ENCODE measurements at places on chromosomes 12 and 14.

GRCh38 chr12:56991319-56992246, 14.8 kb downstream of the ZBTB39 start:
- no peak for DNase-seq

DNA sequence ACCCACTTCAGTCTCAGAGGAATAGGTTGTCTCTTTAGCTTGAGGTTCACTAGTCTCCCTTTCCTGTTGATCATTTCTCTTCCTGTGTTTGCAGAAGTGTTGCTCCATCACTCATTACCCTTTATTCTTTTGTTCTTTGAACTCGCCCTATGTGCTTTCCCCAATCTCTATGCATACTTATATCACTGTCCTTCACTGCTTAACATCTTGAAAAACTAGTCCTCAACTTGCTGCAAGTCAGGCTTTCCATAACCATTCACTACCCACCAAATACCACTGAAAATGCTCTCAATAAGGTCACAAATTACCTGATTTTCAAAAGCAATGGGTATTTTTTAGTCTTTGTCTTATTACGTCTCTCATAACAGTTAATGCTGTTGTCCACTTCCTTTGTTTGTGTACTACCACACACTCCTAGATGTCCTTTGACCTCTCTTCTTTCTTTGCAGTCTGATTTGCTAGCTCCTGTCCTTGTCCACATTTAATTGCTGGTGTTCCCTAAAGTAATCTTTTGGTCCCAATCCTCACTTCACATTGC, 80.8 kb downstream of the RIC8B start:
- no peak for DNase-seq

DNA sequence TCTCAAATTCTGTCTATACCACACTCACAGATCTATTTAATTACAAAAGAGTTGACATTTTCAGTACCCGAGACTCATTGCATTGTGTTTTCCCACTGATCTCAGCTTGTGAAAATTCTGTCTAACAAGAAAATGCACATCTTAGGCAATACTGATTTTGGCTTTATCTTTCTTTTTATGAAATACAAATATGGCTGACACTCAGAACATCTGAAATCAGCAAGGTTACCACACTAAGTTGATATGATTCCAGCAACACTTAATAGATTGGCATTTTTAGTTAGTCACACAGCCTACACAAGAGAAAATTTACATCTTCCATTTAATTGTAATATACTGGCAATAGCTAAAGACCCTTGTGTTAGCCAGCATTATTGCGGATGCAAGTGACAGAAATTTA, 40.3 kb downstream of the PEX5 start:
- DNase-seq = no peak

DNA sequence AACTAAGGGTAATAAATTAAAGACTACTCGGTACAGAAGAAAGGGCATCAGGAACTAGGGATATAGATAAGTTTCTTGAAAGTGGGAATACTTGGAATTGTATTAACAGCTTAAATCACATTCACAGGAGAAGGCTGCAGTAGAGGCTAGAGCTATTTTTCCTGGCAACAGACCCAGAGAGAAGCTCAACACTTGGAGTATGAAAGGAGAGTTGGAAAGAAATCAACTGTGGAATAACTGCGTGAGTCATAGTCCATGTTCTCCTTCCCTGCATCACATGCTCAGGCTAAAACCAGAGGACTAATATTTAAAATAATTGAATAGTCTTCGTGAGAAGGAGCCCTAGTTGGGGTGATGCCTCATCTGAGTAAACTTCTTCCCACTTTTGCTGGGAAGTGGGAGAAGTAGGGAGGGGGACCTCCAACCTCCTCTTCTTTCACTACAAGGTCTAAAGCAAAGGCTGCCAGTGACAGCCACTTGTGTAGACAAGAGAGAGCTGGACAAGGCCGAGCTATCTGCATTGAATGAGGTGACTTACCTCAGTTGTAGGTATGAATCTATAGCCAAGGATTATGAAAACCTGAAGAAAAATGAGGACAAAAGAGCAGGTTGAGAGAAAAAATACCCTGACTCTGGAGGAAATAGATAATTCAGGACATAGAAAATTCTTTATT, 32.7 kb downstream of the DYRK2 start:
- no peak for DNase-seq

DNA sequence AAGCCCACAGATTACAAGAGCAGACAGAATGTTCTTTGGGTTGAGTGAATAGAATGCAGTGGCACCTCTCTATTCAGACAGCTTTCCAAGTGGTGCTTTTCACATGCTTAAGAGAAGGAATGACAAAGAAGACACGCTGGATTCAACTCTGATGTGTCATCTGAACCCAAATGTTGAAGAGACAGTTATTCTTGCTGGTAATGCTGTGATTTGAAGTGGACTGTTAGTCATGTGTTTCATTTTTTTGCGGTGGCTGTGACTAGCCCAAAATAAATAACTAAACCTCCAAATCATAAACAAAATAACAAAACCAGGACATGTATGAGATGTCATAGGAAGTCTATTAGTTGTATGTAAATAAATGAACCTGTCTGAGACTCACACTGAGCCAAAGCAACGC, 391.8 kb upstream of the PRICKLE1 start:
- no peak for DNase-seq

DNA sequence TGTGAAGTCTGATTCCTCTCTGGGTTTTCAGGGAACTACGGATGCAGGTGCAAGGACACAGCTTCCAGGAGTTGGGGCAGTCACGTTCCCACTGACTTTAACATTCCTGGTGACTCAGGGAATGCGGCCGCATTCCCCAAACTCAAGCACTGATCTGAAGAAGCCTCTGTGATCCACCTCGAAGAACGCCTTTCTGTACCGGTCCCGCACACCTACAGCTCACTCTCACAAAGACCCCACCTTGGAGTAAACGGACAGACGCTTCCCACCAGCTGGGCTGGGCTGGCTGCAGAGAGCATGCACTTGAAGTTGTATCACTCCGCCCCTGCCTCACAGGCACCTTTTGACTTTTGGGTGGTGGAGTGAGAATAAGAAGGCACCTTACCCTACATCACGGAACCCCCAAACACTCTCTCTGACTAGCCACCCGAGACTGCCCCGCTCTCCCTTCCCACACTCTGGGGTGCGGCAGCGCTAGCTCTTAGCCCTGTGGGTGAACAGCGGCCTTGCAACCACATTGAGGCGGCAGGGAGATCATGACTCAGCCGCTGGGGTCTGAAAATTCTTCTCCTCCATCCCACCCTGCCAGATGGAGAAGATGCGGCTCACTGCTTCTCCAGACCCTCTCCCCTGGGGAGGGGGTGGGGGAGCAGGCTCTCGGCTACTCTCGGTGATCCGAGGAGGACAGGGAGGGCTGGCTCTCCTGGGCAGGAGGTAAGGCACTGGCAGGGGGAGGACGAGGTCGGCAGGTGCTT, 23.7 kb upstream of the HDAC7 start:
- no peak for DNase-seq

DNA sequence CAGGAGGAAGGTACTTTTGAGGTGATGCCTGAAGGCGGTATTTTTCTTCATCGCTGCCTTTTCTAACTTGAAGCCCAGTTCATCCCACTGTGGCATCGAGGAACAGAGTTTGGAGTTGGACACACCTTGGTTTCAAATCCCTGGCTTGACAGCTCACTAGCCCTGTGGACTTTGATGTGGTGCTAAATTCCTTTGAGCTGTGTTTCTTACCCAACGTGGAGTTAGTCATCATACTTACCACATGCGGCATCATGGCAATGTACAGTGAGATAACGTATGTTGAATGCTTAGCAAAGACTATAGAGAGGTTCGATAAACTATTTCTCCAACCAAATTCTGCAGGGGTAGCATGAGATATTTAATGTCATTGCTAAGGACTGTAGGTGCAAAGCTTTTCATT, 3.4 kb downstream of the PLEKHG3 start:
- no peak for DNase-seq

DNA sequence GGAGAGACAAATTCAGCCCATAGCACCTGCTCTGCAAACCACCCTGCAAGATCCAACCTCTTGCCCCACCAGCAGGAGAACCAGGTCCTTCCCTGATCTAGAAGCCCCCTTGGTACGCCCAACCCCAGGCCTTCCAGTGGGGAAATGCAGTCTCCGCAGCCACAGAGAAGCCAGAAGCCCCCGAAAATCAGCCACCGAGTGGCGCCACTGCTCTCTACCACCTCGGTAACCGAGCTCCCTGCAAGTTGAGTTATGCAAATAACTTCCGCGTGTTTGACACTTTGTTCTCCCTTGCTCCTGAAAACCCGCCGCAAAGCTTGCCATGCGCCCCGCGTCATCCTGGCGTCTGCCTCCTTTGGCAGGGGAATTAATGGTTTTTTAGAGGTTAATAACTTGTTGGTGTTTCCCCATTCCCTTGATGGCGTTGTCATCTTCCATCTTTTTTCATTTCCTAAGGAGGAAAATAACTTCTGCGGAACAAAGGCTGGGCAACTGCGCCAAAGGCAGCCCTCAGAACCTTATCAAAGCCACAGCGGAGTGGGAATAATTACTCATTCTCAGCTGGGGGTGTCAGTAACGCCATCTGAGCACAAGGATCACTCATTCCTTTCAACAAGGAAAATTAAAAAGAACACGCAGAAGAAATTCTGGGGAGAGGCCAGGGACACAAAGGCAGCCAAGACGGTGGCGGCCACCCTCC, 60.4 kb downstream of the FZD10 start:
- DNase-seq = no peak

DNA sequence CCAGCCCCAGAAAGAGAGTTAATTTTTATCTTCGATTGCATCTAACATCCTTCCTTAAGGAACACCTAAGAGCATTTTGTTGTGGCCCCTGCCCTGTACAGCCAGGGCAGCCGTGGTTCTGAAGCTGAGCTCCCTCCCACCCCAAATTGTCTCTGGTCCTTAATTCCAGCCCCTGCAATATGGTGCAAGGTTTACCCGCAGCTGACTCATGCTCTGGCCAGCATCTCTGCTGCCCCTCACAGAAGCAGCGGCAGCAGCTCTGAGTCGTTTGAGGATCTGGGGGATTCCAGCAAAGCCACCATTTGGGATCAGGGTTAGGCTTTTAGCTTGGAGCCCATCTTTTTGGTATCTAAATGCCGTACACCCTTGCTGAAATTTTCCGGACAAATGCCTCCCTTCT, 3.3 kb downstream of the DLK1 start:
- no peak for DNase-seq

GRCh38 chr12:80946591-80946990, 8.9 kb upstream of the LIN7A start:
- DNase-seq = no peak

- DNase-seq = no peak
Measured at GRCh38 chr12:104356231-104357115, 52.9 kb downstream of the EID3 start.

DNA sequence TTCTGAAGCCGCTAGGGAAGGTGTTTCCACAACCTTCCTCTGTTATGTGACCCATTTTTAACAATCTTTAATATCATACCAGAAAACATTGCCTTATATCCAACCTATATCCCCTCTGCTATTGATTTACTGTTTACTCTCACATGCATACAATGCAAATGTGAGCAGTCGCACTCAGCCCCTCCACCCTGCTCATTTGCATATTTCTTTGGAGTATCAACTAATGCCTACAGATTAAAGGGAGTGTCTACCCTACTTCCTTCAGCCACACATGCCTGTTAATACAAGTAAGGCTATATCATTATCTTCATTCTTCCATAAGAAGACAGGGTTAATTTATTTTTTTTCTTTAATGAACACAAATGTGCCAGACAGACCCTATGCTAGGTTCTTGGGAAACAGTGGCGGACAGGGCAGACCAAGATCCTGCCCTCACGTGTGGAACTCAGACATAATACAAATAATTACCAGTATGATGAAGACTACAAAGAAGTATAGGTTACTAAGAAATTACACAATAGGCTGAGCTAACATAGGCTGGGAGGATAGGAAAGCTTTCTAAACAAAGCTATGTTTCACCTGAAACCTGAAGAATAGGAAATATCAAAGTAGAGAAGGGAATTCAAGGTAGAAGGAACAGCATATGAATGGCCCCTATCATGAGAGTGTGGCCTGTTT, 107.3 kb upstream of the MDM1 start:
- no peak for DNase-seq

GRCh38 chr12:20482491-20483054, 114.2 kb downstream of the PDE3A start:
- no peak for DNase-seq

- no peak for DNase-seq
Measured at GRCh38 chr12:14256121-14256520, 109.4 kb upstream of the ATF7IP start.

DNA sequence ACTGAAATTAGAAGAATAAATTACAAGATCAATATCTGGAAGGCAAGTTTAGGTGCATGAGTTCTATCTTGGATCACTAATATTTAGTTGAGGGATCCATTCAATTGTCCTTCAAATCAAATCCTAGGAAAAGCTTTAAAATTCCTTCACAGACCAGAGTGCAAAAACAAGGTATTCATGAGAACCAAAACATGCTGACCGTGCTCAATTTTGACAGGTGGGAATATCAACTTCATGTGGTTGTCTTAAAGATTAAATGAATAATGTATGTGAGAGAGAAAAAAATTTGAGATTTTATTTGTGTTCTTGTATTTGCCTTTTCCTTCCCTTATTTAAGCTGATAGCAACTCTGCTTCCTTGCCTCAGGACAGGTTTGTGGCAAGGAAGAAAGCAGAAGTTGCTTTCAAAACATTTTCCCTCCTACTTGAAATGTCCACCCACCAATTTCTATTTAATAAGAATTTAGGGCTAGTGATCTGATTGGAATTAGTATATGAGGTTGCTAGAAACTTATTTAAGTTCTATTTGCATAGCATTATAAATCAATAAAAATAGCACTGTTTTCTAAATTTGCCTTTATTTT, 4.9 kb upstream of the PPP1R12A start:
- no peak for DNase-seq

- no peak for DNase-seq
Measured at GRCh38 chr12:55715169-55715764, 579 bp upstream of the BLOC1S1 start.

Measured in DMS79 (cell line).